ENCODE measurements at places on chromosomes 3 and 15. TPM values are rescaled to one million over a fixed set of nuclear protein-coding genes. Genes with fewer than 3 reads are reported as not detected.

Gene LRIG1
- total RNA-seq = 30.1 TPM

DNA sequence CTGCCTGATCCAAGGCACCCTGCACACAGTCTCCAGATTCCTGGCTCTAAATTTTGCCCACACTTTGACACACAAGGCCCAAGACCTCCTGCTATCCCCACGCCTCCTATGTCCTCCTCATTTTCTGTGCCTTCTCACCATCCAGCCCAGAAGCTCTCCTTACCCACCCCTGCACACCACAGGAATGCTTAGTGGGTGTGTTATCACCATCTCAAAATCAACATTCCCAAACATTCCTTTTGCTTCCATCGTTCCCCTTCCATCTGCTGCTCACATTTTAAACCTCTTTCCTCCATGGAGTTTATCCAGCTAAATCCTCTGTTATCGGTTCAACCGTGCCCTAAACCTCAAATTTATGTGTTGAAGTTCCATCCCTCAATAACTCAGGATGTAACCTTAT lies 43.9 kb downstream of the DGKG start:
- no peak for DNase-seq
- H3K27ac ChIP-seq = no peak overlapping the region
- H3K4me3 ChIP-seq = no peak overlapping the region
- no peaks in the 10 kb centered on the region for H3K27me3 ChIP-seq
- no peaks in the 10 kb centered on the region for H3K36me3 ChIP-seq
- H3K4me1 ChIP-seq = no peaks in the 10 kb centered on the region

GRCh38 chr15:50774450-50774849 lies 8.9 kb upstream of the SPPL2A start:
- H3K4me1 ChIP-seq = peaks cover 3% of the 10 kb centered on the region
- no peaks in the 10 kb centered on the region for H3K27me3 ChIP-seq
- no peaks in the 10 kb centered on the region for H3K36me3 ChIP-seq
- no peak overlapping the region for H3K4me3 ChIP-seq

DNA sequence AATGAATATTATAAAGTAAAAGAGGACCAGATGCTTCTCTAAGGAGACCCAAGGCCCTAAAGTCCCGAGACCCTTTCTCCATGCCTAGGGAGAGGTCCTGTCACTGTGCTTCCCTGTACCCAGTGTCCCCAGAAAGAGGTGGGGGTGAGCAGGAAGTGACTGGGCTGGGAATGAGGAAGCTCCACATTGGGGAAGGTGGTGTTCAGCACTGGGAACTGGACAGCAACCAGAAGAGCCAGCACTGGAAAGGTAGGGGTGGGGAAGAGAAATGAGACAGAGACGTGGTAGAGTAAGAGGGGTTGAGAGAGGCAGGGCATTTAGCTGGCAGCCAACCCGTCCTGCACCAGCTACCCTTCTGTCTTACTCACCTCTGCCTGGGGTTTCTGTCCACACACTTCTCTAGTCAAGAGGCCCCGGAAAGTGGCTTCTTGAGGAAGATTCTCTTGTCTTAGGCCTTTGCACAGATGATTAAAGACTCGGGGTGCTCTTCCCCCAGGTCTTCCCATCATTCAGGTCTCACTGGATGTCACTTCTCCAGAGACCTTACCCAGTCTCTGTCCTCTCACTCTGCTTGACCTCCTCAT lies 12.2 kb downstream of the RRP9 start:
- no peaks in the 10 kb centered on the region for H3K4me1 ChIP-seq
- H3K27ac ChIP-seq = no peak overlapping the region

DNA sequence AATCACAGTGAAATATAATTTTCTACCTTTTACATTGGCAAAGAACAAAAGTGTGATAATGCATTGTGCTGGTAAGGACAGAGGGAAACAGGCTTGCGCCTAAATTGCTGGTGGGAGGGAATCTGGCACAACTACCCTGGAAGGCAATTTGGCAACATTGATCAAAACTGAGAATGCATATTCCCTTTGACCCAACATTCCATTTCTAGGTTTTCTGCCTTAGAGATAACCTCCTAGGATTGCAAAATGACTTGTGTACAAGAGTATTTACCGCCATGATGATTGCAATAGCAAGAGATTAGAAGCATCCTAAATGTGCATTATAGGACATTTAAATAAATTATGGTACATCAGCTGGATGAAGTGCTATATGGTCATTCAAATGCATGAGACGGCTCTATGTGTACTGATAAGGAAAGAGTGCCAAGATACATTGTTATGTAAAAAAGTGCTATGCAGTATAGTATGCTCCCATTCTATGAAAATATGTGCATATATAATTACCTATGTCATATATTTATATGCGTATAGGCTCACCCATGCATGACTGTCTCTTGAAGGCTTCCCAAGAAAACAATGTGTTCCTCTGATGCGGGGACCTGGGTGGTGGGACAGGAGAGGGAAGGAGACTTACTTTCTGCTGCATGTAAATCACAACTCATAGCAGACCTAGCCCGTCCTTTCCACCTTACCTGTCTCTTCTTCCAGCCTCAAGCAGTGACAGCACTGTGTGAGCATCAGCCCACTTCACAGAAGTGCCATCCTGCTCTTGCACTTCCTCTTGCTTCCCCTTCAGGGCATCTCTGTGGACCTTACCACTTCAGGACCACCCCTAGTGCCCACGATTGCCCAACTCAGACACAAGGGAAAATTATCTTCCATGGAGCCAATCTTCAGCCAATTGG lies 249.9 kb upstream of the TLE3 start:
- no peak for DNase-seq
- no peaks in the 10 kb centered on the region for H3K36me3 ChIP-seq
- no peaks in the 10 kb centered on the region for H3K4me1 ChIP-seq
- no peak overlapping the region for H3K27ac ChIP-seq

DNA sequence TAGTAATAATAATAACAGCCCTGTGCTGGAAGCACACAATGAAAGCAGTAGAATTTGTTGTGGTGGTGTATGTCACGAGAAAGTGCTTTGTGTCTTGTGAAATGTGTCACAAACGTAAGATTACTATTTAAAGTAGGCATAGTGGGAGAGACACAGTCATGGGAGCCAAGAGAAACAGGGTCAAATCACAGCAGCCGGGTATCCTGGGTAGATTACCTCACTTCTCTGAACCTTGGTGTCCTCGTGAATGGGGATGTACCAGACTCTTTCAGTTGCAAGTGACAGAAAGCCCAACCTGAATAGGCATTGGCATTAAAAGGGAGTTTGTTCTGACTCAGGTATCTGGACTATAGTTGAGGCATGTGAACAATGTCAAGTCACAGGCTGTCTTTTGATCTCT lies 29.1 kb upstream of the SRGAP3 start:
- no peaks in the 10 kb centered on the region for H3K36me3 ChIP-seq
- H3K4me1 ChIP-seq = no peaks in the 10 kb centered on the region
- no peak overlapping the region for H3K27ac ChIP-seq
- H3K27me3 ChIP-seq = no peaks in the 10 kb centered on the region

Gene SV2B
- total RNA-seq = not detected

Gene CCK
- total RNA-seq = not detected

GRCh38 chr3:143810953-143811265 lies 37.4 kb downstream of the SLC9A9 start:
- no peaks in the 10 kb centered on the region for H3K36me3 ChIP-seq
- peaks cover 14% of the 10 kb centered on the region for H3K4me1 ChIP-seq
- no peak overlapping the region for H3K4me3 ChIP-seq
- no peaks in the 10 kb centered on the region for H3K27me3 ChIP-seq
- H3K27ac ChIP-seq = no peak overlapping the region

DNA sequence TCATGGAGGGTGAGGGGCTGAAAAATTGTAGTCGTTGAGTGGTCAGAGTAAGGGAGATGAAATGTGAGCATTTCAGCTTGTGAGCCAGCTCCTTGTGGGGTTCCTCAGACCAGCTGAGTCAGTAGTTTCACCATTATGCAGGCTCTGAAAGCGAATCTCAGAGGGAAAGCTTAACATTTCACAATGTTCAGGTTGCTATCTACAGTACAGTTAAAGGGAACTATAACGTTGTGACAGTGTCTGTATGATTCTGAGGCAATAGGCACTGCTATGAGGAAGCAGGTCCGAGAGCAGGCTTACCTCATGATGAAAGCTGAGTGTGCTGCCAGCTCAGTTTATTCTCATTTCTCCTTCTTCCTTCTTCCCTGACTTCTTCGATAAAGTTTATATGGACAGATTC lies 469.6 kb downstream of the EDEM1 start:
- no peaks in the 10 kb centered on the region for H3K27me3 ChIP-seq
- no peaks in the 10 kb centered on the region for H3K36me3 ChIP-seq
- no peak overlapping the region for H3K4me3 ChIP-seq
- DNase-seq = peak; percentile 67

DNA sequence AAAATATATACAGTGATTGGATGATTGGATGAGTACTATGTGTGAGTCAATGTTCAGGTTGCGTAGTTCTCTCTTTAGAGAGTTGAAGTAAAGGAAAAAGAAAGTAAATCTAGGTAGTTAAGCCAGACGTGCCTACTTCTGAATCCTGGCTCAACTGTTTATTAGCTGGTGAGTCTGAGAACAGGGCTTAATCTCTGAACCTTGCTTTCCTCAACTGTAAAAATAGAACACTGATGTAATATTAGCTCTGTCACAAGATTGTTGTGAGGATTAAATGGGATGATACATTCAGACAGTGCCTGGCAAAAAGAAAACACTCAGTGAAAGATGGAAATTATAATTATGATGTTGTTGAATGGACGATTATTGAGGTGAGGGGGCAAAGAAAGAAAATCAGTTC lies 413.4 kb downstream of the MAGI1 start:
- H3K36me3 ChIP-seq = no peaks in the 10 kb centered on the region
- no peaks in the 10 kb centered on the region for H3K27me3 ChIP-seq
- H3K4me1 ChIP-seq = no peaks in the 10 kb centered on the region
- no peak overlapping the region for H3K4me3 ChIP-seq
- H3K27ac ChIP-seq = no peak overlapping the region

Gene ROBO1
- 0.69 TPM for total RNA-seq

DNA sequence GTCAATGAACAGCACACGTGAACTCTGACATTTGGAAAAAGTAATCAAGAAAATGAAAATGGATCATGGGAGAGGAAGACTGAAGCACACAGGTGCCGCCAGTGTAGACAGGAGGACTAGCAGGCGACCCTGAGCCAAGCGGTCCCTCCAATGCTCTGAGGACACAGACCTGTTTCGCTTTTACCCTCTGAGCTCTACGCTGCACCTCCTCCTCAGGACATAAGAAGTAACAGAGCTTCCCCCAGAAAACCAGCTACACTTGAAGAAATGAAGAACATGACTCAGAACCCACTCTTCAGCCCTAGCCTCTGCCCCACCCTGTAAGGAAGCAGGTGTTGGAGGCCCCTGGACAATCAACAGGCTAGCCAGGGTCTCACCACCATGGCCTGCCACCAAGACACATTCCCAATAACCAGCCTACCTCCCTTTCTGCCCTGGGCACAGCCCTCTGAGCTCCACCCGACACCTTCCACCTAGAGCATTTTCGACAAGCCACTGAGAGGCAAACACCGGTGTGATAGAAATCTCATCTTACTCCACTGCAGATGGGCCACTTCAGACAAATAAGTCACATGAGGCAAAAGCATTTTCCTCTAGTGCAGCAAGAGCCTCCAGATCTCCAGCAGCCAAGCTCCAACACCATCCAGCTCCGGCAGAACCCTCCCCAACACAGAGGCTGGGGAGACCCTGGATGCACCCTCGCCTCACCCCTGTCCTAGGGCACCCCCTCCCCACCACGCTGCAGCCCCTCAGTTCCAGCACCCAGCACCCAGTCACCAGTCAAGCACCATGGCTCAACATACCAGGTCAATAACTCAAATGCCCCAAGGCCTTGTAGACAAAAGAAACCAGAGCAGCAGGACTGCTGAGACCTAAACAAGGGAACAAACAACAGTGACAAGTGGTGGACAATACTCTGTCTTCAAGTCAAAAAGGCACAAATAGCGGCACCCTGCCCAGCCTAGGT lies 11.4 kb downstream of the FAM174B start:
- H3K36me3 ChIP-seq = no peaks in the 10 kb centered on the region
- H3K4me3 ChIP-seq = no peak overlapping the region
- H3K4me1 ChIP-seq = no peaks in the 10 kb centered on the region
- H3K27ac ChIP-seq = no peak overlapping the region

- no peaks in the 10 kb centered on the region for H3K27me3 ChIP-seq
- H3K36me3 ChIP-seq = no peaks in the 10 kb centered on the region
- no peak for DNase-seq
- no peak overlapping the region for H3K4me3 ChIP-seq
- peaks cover 2% of the 10 kb centered on the region for H3K4me1 ChIP-seq
Observed at GRCh38 chr15:77915261-77915960, 162.1 kb downstream of the TBC1D2B start.

- H3K4me1 ChIP-seq = no peaks in the 10 kb centered on the region
- no peaks in the 10 kb centered on the region for H3K27me3 ChIP-seq
- no peak overlapping the region for H3K27ac ChIP-seq
- no peak overlapping the region for H3K4me3 ChIP-seq
Observed at GRCh38 chr3:121786485-121786884, 36.9 kb upstream of the GOLGB1 start.

- H3K36me3 ChIP-seq = peaks cover 60% of the 10 kb centered on the region
- H3K4me3 ChIP-seq = no peak overlapping the region
- no peaks in the 10 kb centered on the region for H3K4me1 ChIP-seq
Observed at GRCh38 chr15:34942363-34942762, 27.2 kb downstream of the AQR start.

Gene ANKUB1
- total RNA-seq = not detected

DNA sequence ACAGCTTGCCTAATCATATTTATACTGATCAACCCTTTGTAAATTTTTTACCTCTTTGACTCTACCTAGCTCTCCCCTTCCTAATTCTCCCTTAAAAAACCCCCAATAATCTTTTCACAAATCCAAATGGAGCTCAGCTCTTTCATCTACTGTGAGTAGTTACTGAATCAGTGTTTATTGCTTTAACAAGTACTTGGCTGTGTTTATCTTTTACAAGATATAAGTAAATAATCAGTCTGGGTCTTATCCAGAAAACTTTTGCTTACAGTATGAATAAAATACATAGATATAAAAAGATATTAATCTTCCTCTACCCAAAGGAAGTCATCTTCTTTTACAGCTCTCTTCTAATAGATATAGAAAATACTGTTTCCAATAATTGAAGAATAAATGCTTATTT lies 366.4 kb downstream of the RAP2B start:
- no peak overlapping the region for H3K4me3 ChIP-seq
- no peak overlapping the region for H3K27ac ChIP-seq
- no peaks in the 10 kb centered on the region for H3K27me3 ChIP-seq
- H3K36me3 ChIP-seq = no peaks in the 10 kb centered on the region
- H3K4me1 ChIP-seq = no peaks in the 10 kb centered on the region
